ENCODE measurements at places on chromosomes 5 and 9.

DNA sequence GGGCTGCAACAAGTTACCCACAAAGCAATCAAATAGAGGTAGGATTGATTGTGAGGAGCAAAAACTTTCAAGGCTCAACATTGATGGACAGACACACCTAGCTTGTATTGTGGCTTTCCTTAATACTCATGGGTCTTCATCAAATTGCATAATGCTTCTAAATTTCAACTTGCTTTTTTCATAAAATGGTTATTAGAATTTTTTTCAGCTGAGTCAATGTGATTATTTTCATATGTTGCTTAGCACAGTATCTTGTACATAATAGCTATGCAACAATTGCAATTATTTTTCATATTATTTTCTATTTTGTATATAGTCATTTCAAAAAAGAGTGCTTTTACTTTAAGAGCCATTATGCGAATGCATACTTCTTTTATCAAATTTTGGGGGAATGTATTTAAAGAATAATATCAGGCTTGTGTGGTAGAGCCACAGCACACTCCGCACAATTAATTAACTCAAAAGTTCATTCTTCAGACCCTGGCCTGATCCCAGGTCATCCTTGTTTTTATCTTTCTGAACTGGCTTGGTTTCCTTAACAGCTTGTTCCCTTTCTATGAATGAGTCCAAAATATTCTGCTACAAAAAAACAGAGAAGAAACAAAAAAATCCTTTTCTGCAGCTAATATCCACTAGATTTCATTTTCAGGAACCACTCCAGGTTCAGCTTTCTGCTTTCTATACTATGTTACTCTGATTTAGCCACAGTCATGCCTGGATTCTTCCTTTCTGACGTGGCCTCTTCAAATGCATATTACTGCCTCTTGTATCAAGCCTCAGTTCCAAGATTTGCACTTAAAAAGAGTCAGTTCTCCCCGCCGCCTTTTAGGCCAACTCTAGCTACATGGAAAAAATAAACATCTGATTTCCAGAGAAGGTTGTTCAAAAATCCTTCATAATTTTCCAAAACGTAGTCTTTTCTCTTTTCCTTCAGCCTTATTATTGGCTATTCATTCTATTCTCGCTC is 45.3 kb upstream of the CDH9 start:
- H3K4me1 ChIP-seq, result no peaks in the 10 kb centered on the region
- H3K4me3 ChIP-seq, result no peak overlapping the region
- H3K36me3 ChIP-seq, result no peaks in the 10 kb centered on the region
- no peak overlapping the region for H3K27ac ChIP-seq

DNA sequence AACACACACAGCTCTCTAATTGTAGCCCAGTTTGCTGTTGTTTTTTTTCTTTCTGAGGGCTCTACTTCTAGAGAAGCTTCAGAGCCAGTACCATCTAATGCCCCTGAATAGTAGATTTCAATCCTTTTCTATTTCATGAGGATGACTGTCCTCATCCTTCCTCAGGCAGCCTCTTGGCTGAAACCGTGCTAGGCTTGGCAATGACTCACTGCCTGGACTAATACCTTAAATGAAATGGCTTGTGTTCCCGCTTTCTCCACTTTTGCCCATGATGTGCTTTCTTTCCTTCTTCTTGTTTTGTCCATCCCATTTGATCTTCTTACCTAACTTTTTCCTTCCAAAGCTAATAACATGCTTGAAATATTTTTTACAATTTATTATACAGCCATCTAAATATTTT is 80.1 kb downstream of the ITGA1 start:
- H3K4me3 ChIP-seq, result no peak overlapping the region
- peaks cover 7% of the 10 kb centered on the region for H3K4me1 ChIP-seq
- no peak overlapping the region for H3K27ac ChIP-seq
- no peak for DNase-seq

- H3K36me3 ChIP-seq, result no peaks in the 10 kb centered on the region
- no peaks in the 10 kb centered on the region for H3K27me3 ChIP-seq
- no peak overlapping the region for H3K4me3 ChIP-seq
- DNase-seq, result no peak
- H3K27ac ChIP-seq, result no peak overlapping the region
Measured at GRCh38 chr9:27227192-27227591, 69.8 kb downstream of the EQTN start.

DNA sequence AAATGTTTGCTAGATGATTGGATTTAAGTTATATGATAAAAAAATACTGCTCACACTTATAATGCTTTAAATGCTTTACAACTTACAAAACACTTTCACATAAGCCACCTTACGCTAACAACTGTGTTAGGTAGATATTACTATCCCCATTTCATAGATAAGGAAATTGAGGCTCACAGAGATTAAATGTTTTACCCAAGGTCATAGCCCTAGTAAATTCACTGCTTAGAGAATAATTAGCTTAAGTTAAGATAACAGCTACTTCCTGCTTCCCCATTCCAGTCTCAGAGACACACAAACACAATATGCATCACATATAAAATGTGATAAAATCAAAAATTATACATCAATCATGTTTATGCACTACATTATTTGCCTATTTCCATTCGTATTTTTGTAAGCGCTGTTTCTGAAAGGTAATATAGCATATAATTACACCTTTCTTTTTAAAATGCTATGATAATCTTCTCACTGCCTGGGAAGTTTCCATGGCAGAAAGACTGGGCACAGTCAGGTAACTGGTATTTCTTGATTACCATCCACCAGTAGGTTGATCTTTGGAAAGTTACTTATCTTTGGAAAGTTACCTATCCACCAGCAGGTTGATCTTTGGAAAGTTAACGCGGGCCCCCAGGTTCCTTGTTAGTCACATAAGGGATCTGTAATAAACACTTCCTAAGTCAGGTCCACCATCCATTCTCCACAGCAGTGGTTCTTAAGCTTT is 101.1 kb downstream of the NFIB start:
- peak overlapping the region; percentile 46 for H3K27ac ChIP-seq
- no peaks in the 10 kb centered on the region for H3K27me3 ChIP-seq
- no peaks in the 10 kb centered on the region for H3K36me3 ChIP-seq
- no peak for DNase-seq
- no peak overlapping the region for H3K4me3 ChIP-seq

- no peaks in the 10 kb centered on the region for H3K36me3 ChIP-seq
- no peaks in the 10 kb centered on the region for H3K27me3 ChIP-seq
- no peaks in the 10 kb centered on the region for H3K4me1 ChIP-seq
- DNase-seq, result no peak
Measured at GRCh38 chr5:135238622-135239452, 160.2 kb downstream of the MACROH2A1 start.

GRCh38 chr9:93965830-93966577 is 10.8 kb upstream of the BARX1 start:
- H3K4me1 ChIP-seq, result peaks cover 6% of the 10 kb centered on the region
- no peak for DNase-seq
- H3K4me3 ChIP-seq, result no peak overlapping the region
- no peak overlapping the region for H3K27ac ChIP-seq
- no peaks in the 10 kb centered on the region for H3K36me3 ChIP-seq
- H3K27me3 ChIP-seq, result no peaks in the 10 kb centered on the region

GRCh38 chr5:179138568-179138925 is 78.4 kb downstream of the ZNF354C start:
- no peak overlapping the region for H3K4me3 ChIP-seq
- no peaks in the 10 kb centered on the region for H3K4me1 ChIP-seq
- H3K27ac ChIP-seq, result no peak overlapping the region
- DNase-seq, result no peak

DNA sequence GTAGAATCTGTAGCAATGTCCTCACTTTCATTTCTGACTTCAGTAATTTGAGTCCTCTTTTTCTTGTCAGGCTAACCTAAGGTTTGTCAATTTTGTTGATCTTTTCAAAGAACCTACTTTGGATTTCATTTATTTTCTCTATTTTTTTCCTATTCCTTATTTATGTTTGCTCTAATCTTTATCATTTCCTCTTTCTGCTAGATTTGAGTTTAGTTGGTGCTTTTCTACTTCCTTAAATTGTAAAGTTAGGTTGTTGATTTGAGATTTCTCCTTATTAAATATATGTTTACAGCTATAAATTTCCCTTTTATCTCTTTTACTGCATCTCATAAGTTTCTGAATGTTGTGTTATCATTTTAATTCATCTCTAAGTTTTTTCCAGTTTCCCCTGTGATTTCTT is 75.1 kb upstream of the FAM120A start:
- DNase-seq, result no peak
- no peaks in the 10 kb centered on the region for H3K4me1 ChIP-seq
- no peak overlapping the region for H3K4me3 ChIP-seq
- no peaks in the 10 kb centered on the region for H3K27me3 ChIP-seq
- H3K27ac ChIP-seq, result no peak overlapping the region

GRCh38 chr9:81574405-81574804 is 114.9 kb downstream of the TLE1 start:
- no peaks in the 10 kb centered on the region for H3K36me3 ChIP-seq
- no peaks in the 10 kb centered on the region for H3K4me1 ChIP-seq

GRCh38 chr9:129556491-129557191 is 64.3 kb downstream of the C9orf50 start:
- H3K4me1 ChIP-seq, result peaks cover 34% of the 10 kb centered on the region
- no peak for DNase-seq
- no peak overlapping the region for H3K4me3 ChIP-seq
- H3K36me3 ChIP-seq, result no peaks in the 10 kb centered on the region

DNA sequence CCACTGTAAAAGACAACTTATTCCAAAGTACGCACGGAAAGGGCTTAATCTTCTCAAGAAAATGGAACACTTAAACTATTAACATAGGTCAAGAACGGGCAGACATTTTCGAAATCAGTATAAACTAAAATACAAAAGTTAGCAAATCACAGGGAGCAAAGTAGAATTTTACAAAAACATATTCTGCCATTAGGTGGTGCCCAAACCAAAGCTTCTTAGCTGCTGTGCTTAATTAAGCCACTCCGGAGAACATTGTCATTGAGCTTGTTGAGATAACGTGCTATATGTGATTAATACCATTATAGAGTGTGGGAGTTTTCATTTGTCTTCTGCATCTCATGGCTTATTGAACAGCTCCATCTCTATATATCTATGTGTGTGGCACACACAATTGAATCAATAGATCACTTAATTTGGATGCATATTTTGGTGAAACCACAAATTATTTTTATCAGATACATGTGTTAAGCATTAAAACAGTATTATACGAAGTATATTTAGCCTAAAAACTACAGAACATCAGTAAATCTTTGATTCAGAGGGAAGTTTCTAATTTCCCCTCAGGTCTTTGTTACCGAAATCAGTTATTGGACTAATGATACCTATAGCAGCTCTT is 23.4 kb downstream of the UBLCP1 start:
- DNase-seq, result no peak
- H3K27me3 ChIP-seq, result no peaks in the 10 kb centered on the region
- no peak overlapping the region for H3K27ac ChIP-seq
- peaks cover 1% of the 10 kb centered on the region for H3K36me3 ChIP-seq

- no peaks in the 10 kb centered on the region for H3K27me3 ChIP-seq
- H3K4me3 ChIP-seq, result no peak overlapping the region
- H3K36me3 ChIP-seq, result no peaks in the 10 kb centered on the region
- H3K27ac ChIP-seq, result no peak overlapping the region
- peaks cover 29% of the 10 kb centered on the region for H3K4me1 ChIP-seq
Measured at GRCh38 chr5:671459-672328, 21.5 kb downstream of the TPPP start.

DNA sequence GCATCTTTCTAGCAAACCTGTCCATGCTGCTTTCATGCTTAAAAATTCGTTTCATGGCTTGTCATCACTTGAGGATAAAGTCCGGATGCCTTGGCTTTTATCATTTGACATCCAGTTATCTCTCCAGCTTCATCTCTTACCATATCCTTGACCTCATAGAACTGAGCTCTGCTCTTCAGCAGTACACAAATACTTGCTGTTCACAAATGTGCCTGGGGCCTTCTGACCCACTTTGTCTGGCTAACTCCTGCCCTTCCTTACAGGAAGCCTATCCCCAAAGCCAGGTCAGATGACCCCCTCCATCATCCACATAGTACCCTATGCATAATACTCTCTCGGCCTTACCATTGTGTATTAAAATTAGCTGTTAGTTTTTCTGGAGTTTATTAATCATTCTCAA is 249.1 kb downstream of the SAXO1 start:
- no peak for DNase-seq
- no peaks in the 10 kb centered on the region for H3K4me1 ChIP-seq
- no peaks in the 10 kb centered on the region for H3K27me3 ChIP-seq
- H3K36me3 ChIP-seq, result no peaks in the 10 kb centered on the region
